ENCODE measurements at places on chromosomes 7 and 10. TPM values are rescaled to one million over a fixed set of nuclear protein-coding genes. Genes with fewer than 3 reads are reported as not detected.
A peak's percentile ranks its signal among the peaks of the same experiment; 100 is the strongest.

- DNase-seq, result no peak
Observed at GRCh38 chr7:17307558-17307957, 9.1 kb downstream of the AHR start.

DNA sequence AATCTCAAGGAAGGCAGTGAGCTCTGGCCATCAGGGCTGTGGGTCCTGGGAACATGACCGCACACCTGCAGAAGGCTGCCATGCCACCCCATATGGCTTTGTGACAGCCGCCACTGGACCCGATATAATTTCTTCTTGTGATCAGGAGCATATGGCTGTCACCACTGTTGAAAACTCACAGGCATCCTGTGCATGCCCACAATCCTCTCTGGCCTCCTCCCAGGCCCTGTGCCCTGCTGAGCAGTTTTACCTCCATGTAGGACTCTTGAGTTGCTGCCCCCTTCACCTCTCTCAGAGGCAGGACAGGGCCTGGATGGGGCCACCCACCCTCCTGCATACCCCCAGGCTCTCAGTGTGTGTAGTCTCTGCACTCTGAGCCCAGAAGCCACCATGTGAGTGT is 391.9 kb upstream of the AKR1E2 start:
- DNase-seq, result no peak

GRCh38 chr7:8411103-8411502 is 22.3 kb upstream of the NXPH1 start:
- no peak for DNase-seq

DNA sequence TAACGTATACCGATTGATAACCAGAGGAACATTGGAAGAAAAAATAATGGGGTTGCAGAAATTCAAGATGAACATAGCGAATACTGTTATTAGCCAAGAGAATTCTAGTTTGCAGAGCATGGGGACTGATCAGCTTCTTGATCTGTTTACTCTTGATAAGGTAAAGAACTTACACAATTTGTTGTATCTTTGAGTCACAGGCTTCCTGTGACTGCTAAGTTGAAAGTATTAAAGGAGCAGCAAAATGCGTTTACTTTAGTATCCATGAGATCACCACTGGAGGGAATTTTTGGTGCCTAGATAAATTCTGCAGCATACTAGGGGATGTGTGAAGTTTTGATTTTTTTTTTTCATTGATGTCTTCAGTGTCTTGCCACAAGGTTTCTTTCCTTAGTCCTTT is 103.6 kb downstream of the BTAF1 start:
- no peak for DNase-seq

DNA sequence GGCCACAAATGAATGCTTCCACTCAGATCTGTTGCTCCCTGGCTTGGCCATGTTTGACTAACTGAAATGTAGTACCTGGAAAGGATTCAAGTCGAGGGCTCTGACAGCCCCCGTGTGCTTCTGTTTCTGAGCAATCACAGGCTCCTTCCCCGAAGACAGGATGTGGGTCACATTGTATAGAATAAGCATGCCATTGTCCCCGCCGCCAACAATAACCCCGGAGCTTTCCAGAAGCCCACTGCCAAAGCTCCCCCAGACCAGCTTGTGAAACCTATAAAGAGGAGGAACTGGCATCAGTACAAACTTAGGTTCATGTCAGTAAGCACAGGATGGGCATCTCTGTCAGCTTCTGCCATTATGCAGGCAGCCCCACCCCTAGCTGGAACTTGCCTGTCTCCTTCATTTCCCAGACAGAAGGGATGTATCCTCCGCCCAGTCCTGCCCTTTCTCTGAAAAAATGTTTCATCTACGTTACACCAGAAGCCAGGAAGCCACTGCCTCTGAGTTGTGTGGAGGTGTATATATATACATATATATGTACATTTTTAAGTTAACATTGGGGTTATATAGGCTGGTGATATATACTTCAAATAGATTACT is 10.3 kb downstream of the SEC31B start:
- DNase-seq, result no peak

GRCh38 chr7:29915481-29916215 is 74.0 kb downstream of the SCRN1 start:
- no peak for DNase-seq

- DNase-seq, result no peak
Observed at GRCh38 chr7:130374507-130374906, 5.8 kb upstream of the CPA1 start.

- no peak for DNase-seq
Observed at GRCh38 chr7:94040254-94040653, 36.1 kb upstream of the BET1 start.

DNA sequence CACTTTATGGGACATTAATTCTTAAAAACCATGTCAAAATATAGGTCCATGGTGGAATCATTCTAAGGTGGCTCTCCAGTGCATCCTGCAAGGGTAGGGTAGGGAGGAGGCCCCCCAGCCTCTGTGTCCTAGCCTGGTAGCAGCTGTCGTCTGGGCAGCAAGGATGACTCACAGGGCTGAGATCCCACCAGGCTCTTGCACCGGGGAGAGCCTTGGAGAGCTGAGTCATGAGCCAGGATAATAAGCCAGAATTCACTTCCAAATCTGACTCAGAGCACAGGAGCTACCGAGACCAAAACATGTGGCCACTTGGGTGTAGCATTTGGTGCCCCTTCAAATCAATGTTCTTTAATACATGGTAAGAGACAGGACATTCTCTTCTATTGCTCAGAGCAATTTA is 298.5 kb downstream of the NEBL start:
- peak; percentile 90 for DNase-seq

- DNase-seq, result no peak
Observed at GRCh38 chr7:30678805-30679204, 3.5 kb downstream of the CRHR2 start.

DNA sequence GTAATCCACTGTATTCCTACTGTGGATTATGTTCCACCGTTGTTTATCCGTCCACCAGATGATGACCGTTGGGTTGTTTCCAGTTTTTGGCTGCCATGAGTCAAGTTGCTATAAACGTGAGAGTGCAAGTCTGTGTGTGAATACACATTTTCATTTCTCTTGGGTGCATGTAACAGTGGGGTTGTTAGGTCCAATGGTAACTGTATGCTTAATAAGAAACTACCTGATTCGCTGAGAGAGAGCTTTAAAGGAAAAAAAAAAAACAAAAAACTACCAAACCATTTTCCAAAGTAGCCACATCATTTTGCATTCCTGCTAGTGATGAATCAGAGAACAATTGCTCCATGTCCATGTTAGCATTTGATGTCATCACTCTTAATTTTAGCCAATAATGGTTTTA is 15.9 kb downstream of the UBN2 start:
- peak; percentile 18 for DNase-seq

GRCh38 chr7:48660306-48660870 is 264.0 kb upstream of the CDC14C start:
- DNase-seq, result no peak

- DNase-seq, result no peak
Observed at GRCh38 chr7:41700044-41700471, 2.8 kb downstream of the INHBA start.

DNA sequence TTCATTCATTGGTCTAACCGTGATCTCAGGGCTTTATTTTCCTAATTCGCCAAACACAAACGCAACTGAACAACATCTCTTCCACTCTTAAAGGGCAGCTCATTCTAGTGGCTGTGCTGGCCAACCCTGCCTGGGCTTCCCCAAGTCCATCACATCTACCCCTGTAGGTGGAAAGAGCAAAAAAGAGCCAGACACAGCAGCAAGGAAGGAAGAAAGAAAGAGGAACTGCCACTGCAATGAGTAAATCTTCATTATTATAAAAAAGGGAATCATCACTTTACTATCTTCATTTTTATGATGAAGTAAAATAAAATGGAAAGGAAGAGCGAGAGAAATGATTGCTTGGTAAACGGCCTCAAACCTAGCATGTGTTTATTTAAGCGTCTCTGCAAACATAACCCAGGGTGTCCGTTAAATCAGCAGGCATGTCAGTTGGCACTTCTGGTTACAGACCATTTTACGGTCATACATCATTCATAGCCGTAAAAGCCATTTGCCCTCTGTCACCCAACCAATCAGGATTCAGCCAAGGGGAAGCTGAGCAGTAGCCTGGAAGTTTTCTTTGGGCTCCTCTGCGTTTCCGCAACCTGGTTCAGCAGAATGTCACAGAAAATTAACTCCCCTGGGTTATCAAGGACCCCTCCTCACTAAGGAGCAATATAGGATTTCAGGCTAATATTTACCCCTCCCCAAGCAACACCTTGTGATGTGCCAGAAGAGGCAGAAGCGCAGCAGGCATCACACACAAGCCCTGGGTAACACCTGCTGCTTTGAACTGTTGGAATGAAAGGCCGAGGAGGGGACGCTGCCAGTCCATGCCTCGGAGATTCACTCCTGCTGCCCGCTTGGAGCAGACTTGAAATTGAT is 234.0 kb downstream of the SNX10 start:
- DNase-seq, result no peak

GRCh38 chr10:67976292-67977245 is 92.1 kb downstream of the SIRT1 start:
- no peak for DNase-seq

DNA sequence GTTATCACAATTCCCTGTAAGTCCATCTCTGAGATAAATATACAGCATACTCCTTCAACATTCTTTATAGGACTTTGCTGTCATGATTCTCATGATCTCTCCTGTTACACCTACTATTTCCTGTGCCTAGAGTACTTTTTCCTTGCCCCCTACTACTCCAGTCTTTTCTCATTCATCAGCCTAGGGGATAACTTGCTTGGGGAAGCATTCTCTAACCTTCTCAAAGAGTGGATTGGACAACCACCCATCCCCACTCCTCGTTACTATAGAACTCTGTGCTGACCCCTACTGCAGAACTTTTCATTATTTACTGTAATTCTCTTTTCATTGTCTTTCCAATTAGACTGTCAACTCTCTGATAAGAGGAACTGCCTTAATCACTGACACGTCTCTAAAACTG is 57.4 kb upstream of the TFEC start:
- DNase-seq, result no peak

DNA sequence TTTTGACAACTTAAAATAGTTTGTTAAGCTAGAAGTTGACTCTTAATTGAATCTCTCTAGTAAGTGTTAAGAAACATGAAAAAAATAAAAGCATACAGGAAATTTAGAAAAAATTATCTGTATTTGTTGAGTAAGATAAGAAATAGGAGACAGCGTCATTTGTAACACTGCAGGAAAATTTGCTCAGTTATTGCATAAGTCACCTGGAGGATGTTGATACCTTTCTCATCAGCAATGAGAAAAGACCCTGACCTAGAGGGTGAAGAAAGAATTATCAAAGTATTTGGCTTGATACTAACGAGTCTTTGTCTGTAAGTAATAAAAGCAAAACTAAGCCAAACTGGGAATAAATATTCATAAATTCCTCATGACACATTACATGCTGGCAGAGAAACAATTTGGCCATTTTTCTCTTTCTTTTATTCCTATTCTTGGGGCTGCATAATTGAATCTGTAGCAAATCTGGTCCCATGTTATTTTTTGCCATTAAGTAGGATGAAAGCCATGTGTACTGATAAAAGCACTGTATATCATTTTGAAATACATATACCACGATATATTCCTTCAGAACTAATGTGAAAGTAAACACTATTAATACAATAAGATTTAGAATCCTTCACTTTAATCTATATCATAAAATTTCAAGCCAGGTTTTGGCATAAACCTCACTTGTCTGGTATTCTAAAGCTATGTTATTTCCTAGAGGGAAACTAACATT is 362.8 kb downstream of the THSD7A start:
- no peak for DNase-seq

DNA sequence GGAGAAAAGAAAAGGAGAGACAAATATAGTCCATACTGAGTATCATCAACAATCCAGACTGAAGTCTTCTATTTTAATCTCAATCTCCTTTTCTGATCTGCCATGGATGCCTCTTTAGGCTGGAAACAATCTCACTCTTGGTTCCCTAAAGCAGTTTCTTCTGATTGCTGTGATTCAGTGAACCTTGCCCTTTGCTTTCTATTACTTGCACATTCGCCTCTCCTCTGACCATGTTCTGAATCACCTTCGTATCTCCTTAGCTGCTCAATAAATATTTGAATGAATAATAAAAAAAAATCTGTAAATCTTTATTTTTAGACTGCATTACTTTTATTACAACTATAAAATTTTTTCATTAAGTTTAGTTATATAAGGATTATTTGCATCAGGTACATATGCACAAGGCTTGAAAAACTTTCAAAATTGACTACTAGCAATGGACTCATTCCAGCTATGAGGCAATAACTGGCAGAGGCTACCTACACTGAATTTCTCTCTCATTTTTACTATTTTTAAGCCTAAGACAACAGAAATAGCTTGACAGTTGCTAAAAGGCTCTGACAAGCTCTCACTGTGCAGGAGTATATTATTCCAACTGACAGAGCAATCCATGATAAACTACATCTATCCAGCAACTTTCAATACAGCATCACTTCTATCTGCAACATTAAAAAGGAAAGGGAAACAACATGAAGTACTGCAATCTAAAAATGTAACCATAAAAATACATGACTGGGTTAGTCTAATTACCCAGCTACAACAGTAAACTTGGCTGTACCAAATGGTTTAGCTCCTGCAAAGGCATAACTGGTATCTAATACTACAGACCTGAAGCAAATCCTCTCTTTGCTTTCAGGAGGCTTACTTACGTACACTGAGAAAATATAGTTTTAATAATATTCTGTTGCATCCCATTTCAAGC is 25.6 kb downstream of the TM9SF3 start:
- DNase-seq, result peak; percentile 15

GRCh38 chr7:139231513-139232376 is 708 bp downstream of the UBN2 start:
- peak; percentile 56 for DNase-seq

DNA sequence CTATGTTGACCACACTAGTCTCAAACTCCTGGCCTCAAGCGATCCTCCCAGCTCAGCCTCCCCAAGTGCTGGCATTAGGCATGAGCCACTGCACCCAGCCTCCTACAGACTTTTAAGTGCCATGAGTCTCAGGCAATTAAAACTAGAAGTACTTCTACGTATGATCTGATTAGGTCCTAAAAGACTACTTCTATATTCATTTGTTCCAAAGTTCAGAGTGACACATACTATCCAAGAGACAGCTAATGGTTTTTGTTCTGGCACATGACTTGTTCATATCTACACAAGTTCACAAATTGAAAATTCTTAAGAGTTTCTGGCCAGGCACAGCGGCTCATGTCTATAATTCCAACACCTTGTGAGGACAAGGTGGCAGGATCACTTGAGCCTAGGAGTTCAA is 11.7 kb downstream of the ARHGAP19 start:
- no peak for DNase-seq

Gene TET1
- total RNA-seq, result not detected

Gene STEAP4
- not detected for total RNA-seq

Gene HSPA12A
- 9.1 TPM for total RNA-seq

Gene OR2A5
- total RNA-seq, result not detected

Gene NPTX2
- not detected for total RNA-seq

Gene WIPF3
- total RNA-seq, result not detected

Gene EVX1
- not detected for total RNA-seq

Gene TAS2R5
- total RNA-seq, result 4.7 TPM

Gene NPC1L1
- not detected for total RNA-seq

Gene FAM25G
- not detected for total RNA-seq

Gene STEAP1
- 3.1 TPM for total RNA-seq

Gene PDK4
- 1.3 TPM for total RNA-seq
